Panc1 (cell line): ENCODE measurements at places on chromosomes 4 and X.

DNA sequence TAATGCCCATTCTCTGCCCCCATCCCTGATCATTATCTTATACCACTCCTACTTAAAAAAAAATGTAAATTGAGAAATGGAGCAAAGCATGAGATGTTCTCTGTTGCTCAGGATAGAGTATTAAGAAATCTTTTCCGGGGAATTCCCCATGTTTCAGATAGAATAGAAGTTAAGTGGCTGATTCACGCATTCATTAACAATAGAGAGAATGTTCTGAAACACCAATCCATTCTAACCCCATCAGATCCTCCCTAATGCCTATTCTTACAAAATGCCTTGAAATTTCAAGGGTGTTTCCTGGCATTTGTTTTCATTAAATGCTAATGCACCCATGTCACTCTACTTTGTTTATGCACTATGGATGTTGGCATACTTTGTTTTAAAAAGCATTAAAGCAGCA is 101.1 kb downstream of the AREG start:
- no peak for DNase-seq

DNA sequence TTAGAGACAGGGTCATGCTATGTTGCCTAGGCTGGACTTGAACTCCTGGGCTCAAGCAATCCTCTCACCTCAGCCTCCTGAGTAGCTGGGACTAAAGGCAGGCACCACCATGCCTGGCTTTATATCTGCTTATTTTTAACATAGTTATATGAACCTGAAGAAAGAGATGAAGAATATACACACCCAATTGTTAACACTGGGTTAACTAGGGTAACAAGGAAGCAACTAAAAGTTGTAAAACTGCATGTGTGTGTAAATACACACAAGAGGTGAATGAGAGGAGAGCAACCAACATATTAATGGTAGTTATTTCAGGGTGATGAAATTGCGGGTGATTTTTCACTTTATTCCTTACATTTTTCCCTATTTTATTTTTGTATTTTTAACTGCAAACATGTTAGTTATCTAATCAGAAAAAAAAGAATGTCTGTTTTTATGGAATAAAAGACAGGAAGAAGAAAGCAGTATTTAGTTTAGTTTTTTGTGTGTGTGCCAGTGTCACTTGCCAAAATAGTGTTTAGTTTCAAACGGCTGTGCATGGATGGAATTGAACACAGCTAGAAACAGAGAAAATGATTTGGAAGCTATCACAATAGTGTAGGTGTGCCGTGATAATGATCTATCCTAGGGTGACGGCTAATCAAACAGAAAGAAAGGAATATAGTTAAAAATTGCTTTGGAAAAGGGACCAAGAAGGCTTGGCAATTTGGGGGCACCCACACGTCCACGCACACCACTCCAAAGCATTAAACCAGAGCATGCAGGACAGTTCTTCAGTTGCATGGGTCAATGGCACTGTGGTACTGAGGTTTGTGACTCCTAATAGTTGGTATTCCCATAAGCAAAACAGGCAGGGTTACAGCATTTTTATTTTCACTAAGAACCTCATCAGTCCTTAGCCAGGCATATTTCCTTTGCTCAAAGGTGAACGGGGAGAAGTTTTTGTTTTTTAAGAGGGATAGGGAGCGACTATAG is 89.1 kb upstream of the KLHL13 start:
- DNase-seq = no peak

- DNase-seq = no peak
These were observed 217.2 kb upstream of the PCDH18 start for GRCh38 chr4:137749466-137749865.

DNA sequence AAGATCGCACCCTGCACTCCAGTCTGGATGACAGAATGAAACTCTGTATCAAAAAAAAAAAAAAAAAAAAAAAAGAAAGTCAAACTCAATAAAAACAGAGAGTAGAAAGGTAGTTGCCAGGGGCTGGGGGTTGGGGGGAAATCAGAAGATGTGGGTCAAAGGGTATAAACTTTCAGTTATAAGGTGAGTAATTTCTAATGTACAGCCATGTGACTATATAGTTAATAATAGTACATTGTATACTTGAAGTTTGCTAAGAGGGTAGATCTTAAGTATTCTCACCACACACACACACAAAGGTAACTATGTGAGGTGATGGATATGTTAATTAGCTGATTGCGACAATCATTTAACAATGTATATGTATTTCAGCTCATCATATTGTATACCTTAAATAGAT is 11.5 kb downstream of the HERC6 start:
- DNase-seq = no peak

GRCh38 chrX:153883163-153883843 is 2.7 kb downstream of the L1CAM start:
- DNase-seq = no peak

GRCh38 chrX:132266583-132267355 is 47.5 kb upstream of the RAP2C start:
- DNase-seq = no peak
